ENCODE measurements at places on chromosomes 13 and 19. TPM values are rescaled to one million over a fixed set of nuclear protein-coding genes. Genes with fewer than 3 reads are reported as not detected.

- peak; percentile 27 for DNase-seq
Observed at GRCh38 chr19:29858000-29858596, 46.3 kb downstream of the CCNE1 start.

DNA sequence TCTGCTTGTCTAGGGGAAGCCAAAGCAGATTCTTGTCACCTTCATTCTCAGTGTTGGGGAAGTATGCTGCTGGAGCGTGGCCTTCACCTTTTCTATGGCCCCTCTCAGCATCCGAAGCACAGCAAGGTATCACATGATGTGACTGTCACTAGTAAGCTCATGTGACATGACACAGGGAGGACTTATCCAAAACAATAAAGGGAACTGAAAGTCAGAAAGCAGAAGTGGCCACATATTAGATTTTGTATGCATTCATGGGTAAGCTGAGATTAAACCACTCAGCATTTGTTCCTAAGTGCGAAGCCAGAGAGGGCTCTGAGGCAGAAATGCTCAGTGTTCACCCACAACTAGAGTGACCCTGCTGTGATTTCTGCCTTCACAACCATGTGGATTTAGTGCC, 72.8 kb upstream of the PCDH8 start:
- DNase-seq: no peak

The TMEM86B gene
- 6.7 TPM for total RNA-seq

- no peak for DNase-seq
Observed at GRCh38 chr13:49844181-49844580, 51.7 kb upstream of the KPNA3 start.
